ENCODE measurements at places on chromosomes 7 and 10.

- H3K27ac ChIP-seq, result no peak overlapping the region
- no peaks in the 10 kb centered on the region for H3K36me3 ChIP-seq
- no peaks in the 10 kb centered on the region for H3K4me1 ChIP-seq
- H3K27me3 ChIP-seq, result no peaks in the 10 kb centered on the region
- no peak for DNase-seq
Measured at GRCh38 chr7:37076668-37077067, 352.4 kb upstream of the AOAH start.

- H3K27me3 ChIP-seq, result no peaks in the 10 kb centered on the region
- H3K4me3 ChIP-seq, result no peak overlapping the region
- H3K27ac ChIP-seq, result no peak overlapping the region
- DNase-seq, result no peak
Measured at GRCh38 chr10:65204999-65205398, 1683.8 kb downstream of the REEP3 start.

- no peak for DNase-seq
- no peaks in the 10 kb centered on the region for H3K4me1 ChIP-seq
- H3K4me3 ChIP-seq, result no peak overlapping the region
- H3K27me3 ChIP-seq, result no peaks in the 10 kb centered on the region
- no peak overlapping the region for H3K27ac ChIP-seq
Measured at GRCh38 chr7:94578614-94579013, 69.0 kb downstream of the CASD1 start.

DNA sequence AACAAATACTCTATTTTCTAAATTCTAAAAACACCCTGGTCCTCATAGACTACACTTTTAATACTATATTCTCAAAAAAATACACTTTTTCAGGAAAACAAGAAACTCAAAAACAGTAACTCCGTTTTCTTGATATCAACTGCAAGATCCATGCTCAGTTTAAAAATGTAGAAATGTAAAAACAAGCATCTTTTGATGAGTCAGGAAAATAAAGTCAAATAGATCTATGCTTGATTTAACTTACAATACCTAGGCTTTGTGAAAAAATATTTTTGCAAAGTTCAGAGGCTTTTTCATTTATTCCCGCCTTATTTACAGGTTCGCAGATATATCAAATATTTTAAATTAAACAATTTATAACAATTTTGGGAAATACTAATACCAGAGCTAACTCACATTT lies 33.6 kb downstream of the POT1 start:
- H3K4me3 ChIP-seq, result no peak overlapping the region
- H3K36me3 ChIP-seq, result peaks cover 12% of the 10 kb centered on the region
- H3K27ac ChIP-seq, result no peak overlapping the region
- no peaks in the 10 kb centered on the region for H3K27me3 ChIP-seq
- H3K4me1 ChIP-seq, result no peaks in the 10 kb centered on the region

All from effector memory CD4-positive, alpha-beta T cell (primary cell).